ENCODE measurements at places on chromosomes 1 and 21.

DNA sequence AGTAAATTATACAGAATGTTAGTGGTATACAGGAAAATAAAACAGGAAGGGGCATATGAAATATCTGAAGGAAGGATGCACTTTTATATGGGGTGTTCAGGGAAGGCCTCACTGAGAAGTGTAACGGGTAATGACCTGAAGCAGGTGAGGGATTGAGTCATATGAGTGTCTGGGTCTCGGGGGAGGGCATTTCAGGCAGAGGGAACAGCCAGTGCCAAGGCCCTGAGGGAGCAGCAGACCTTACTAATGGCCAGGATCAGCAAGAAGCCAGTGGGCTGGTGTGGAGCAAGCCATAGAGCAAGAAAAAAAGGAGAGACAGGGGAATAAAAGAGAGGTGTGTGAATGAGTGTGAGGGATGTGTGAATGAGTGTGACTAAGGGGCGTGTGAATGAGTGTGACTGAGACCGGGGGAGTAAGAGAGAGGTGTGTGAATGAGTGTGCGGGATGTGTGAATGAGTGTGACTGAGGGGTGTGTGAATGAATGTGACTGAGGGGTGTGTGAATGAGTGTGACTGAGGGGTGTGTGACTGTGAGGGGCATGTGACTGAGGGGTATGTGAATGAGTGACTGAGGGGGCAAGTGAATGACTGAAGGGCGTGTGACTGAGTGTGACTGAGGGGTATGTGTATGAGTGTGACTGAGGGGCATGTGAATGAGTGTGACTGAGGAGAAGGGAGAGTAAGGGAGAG lies 107.2 kb downstream of the GLIS1 start:
- no peak for DNase-seq

- DNase-seq = no peak
These were observed 1.0 kb upstream of the NAXE start for GRCh38 chr1:156590326-156591180.

- DNase-seq = no peak
These were observed 119.2 kb downstream of the ITSN1 start for GRCh38 chr21:33761441-33762036.

- DNase-seq = no peak
These were observed 24.6 kb downstream of the PADI2 start for GRCh38 chr1:17094664-17095063.

- DNase-seq = no peak
These were observed 19.8 kb downstream of the PGM1 start for GRCh38 chr1:63612971-63613370.

- no peak for DNase-seq
These were observed 120.3 kb downstream of the ZBTB18 start for GRCh38 chr1:244171241-244171985.

DNA sequence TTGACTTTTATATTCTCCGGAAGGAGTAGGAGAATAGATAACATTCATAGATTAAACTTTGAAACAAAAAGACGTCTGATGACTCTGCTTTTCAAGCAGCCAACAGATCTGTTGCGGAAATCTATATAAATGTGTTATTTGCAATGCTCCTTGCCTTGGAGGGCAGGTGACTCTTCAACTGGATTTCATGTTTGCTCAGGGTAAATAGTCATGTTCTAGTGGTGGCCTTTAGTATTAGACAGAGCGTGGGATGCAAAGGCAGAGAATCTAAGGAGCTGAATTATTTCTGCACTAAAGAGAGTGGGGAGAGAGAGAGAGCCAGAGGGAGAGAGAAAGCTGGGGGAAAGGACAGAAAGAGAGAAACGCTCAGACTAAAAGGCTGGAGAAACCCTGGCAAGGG lies 454.3 kb downstream of the AJAP1 start:
- no peak for DNase-seq

Data from activated CD4-positive, alpha-beta T cell treated with anti-CD3 and anti-CD28 coated beads for 36 hours (primary cell).